ENCODE measurements at places on chromosomes 13 and 19.

- no peak for DNase-seq
Observed at GRCh38 chr13:112859817-112860190, 109.2 kb upstream of the MCF2L start.

DNA sequence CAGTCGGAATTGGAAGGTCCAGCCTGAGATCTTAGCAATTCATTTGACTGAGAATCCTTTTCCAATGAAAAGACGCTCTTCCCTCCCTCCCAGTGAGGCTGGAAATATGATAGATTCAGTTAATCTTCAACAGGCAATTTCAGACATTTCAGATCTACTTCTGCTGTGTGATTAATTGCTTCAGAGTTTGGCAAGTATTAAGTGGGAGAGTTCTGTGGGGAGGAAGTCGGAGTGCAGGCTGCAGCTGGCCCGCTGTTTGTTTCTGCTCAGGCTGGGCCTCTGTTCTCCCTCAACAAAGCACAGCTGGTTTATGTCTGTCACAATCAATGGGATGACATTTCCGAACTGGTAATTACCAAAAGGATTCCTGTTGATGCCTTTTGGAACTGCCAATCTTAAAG is 178.2 kb downstream of the NDFIP2 start:
- peak; percentile 17 for DNase-seq

DNA sequence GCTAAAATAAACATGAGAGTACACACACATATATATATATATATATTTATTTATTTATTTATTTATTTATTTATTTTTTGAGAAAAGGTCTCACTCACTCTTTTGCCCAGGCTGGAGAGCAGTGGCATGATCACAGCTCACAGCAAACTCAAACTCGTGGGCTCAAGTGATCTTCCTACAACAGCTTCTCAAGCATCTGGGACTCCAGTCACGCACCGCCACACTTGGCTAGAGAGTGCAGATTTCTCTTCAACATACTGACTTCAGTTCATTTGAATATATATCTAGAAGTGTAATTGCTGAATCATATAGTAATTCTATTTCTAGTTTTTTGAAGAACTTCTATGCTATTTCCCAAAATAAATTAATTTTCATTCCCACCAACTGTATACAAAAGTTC is 1711.8 kb downstream of the SLITRK5 start:
- DNase-seq: no peak

DNA sequence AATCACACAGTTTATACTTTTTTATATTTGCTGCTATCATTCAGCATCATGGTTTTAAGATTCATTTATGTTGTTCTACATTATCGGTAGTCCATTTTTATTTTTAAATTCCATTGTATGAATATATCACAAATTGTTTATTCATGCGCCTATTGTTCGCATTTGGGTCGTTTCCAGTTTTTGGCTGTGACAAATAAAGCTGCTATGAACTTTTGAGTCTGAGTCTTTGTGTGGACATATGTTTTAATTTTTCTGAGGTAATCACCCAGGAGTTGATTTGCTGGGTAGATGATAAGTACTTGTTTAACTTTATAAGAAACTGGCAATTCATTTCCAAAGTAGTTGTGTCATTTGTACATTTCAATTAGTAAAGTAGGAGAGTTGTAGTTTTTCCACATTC is 74.2 kb upstream of the CSNK1A1L start:
- no peak for DNase-seq

GRCh38 chr13:75583091-75583490 is 33.5 kb downstream of the UCHL3 start:
- no peak for DNase-seq

GRCh38 chr13:89610881-89611280 is 1736.6 kb upstream of the MIR17HG start:
- DNase-seq: no peak

- no peak for DNase-seq
Observed at GRCh38 chr13:92804926-92805325, 421.7 kb upstream of the GPC6 start.

DNA sequence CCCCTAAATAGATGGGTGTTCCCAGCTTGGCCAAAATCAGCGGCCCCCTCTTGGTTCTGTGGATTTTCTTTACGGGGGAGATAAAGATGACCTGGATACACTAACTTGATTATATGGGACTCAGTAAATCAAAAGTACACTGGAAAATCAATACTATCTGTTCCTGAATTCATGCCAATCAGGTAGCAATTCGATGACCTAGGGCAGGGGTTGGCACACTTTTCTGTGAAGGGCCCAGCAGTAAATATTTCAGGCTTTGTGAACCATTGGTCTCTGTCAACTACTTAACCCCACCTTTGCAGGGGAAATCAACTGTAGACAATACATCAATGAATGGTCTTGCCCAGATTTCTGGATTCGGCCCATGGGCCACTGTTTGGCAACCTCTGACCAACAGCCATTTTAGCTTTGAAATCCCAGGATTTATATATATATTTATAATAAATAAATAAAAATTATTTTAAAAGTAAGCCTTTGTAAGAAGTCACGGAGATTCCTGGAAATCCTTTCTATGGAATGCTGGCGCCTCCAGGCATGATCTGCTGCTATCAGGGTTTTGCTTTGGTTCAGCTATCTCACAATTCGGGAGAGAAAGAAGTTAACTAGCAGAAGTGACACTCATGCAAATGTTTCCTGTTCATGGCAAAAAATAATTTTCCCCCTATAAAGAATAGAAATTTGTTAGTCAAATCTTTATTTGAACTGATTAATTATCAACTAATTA is 32.8 kb downstream of the SLC15A1 start:
- no peak for DNase-seq

GRCh38 chr13:110445183-110445582 is 116.3 kb downstream of the RAB20 start:
- DNase-seq: no peak

GRCh38 chr19:34345947-34346351 is 19.0 kb upstream of the GPI start:
- DNase-seq: peak; percentile 89

DNA sequence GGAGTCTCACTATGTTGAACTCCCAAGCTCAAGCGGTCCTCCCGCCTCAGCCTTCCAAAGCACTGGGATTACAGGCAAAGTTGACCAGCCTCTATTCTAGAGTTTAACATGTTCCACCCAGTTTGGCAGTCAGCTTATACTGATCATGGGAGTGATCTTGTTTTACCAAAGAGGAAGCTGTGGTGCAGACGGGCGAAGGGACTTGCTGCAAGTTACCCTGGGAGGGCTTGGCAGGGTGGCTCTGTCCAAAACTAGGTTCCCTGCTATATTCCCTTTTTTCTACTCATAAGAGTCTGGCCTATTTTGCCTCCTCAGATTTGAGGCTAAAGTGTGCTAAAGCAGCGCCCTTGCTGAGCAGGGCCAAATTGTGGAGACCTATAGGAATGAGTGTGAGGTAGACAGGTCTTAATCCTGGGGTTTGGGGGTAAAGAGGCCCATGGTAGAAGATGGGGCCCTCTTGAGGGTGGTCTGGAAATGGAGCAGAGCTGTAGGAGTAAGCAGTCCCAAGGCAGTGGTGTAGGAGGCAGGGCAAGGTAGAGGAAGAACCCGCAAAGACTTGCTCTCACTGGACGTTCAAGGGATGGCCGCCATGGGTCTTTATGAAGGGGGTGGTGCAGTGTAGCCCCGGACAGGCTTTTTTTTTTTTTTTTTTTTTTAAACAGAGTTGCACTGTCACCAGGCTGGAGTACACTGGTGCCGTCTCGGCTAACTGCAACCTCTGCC is 3.3 kb downstream of the RPS19 start:
- DNase-seq: no peak
